CD4-positive, alpha-beta T cell treated with Interleukin-2 at 100 ng/mL for 4 hours (primary cell): ENCODE measurements at places on chromosomes 7 and 10.

GRCh38 chr7:131501422-131501821 lies 55.0 kb downstream of the PODXL start:
- DNase-seq = peak; percentile 66

DNA sequence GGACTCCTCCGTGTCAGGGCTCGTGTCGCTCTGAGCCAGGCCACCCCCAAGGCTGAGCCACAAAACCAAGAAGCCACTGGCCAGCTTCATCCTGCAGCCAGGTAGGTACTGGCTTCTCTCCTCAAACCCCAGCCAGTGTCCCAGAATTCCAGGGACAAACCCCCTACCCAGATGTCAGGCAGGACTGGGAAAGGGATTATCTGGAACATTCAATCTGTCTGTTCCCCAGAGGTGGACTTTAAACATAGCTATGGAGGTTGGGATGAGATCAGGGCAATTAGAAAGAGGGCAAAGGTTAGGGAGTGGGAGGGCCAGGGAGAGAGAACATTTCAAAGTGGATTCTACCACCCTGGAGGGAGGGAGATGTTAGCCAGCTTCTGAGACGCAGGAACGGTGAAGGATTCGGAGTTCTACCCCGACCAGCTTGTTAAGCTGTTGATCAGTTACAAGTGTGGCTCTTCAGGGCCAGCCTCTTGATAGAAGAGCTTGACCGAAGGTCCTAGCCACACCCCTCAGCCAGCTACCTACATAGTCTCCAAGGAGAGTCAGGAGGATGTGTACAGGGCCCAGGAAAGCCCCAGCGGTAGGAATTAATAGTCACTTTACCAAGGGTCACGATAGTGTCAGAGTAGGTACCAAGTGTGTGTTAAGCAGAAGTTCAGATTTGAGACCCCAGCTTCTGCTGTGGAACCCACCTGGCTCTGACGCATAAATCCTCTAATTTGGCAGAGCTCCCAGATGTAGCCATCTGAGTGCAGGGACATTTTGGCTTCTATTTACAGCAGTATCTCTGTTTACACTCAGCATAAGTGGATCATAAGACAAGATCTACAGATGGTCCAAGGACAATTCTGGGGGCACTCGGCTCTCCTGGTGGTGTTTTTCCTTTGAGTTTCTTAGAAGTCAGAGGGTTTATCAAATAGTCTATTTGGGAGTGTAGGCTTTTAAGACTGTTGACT lies at the start of gene PLA2G12B:
Gene PLA2G12B, minus strand, starts transcription at position 211 of the 959 bp plus-strand sequence. Its CDS starts 121 bp downstream, at position 90.
- DNase-seq = no peak

DNA sequence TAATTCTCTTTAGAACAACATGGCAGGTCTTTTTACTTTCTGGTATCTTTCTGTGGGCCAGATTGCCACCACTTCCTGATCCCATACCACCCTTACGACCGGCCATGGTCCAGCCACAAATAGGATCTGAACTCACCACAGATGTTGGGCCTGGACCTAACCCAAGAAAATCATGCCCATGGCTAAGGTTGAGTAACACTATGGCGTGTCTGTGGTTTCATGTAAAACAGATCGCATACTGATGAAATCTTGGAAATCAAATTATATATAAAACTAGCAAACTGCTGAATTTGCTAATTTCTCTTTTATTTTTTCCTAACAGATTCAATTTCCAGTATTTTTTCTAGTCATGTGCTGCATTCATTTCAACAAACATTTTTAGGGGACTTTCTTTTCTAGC lies 77.2 kb downstream of the CH25H start:
- DNase-seq = no peak

DNA sequence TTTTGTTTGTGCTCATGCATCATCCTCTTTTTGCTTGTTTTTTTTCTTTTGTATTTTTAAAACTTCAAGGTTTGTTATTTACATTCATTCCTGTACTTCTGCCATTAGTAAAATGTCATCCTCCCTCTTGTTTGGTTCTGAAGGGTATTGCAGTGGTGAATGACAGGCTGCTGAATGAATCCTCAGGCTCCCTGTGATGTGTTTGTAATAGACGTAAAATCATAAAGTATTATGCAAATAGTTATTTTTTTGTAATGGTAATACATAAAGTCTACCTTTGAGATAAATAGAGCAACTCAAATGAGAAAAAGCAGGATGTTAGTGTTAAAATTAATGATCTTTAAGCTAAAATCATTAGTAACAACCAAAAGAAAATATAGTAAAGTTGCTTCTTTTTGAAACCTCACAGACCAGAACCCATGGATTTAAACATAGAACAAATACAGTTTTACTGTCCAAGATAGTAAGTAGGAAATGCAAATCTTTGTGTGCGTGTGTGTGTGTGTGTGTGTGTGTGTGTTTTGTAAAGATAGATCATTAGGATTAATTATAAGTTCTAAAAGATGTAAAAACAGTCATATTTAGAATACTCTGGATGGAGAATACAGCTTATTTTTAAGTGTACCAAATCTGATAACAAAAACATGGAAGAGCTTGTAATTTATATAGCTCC lies 4.5 kb downstream of the GLCCI1 start:
- DNase-seq = no peak

DNA sequence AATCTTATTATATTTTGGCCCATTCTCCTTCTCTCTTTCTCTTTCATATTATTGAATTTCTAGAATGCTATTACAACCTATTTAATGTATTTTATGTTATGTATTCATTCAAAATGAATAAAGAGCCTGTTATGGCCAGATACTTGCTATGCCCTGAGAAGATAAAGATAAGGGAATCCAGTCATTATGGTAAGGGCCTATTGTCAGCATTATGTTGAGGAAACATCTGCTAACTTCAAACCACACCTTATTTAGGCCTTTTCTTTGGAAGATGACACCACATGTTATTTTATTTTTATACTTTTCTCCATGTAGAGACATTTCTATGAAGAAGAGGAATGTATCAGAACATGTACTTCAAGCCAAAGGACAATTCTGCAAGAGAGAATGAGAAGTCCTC lies 60.5 kb upstream of the MPP7 start:
- DNase-seq = no peak
